ENCODE measurements at places on chromosomes 7 and 10.

DNA sequence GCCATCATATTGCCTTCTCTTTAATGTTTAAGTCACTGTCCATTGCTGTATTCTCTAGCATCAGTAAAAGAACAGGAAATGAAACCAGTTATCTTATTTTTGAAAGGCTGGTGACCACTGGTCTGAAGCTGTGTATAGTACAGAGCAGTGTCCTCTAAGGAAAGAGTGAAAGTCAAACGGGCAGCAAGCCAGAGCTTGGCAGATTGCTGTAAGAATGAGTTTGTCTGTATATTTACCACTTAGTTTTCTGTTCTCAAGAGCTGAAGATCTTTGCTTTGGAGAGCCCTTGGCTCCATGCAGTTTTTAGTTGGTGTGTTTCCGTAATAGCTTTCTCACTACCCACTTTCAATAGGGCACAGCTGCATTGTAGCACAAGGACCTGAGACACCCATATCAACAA, 31.9 kb downstream of the PCBD1 start:
- no peak for DNase-seq

DNA sequence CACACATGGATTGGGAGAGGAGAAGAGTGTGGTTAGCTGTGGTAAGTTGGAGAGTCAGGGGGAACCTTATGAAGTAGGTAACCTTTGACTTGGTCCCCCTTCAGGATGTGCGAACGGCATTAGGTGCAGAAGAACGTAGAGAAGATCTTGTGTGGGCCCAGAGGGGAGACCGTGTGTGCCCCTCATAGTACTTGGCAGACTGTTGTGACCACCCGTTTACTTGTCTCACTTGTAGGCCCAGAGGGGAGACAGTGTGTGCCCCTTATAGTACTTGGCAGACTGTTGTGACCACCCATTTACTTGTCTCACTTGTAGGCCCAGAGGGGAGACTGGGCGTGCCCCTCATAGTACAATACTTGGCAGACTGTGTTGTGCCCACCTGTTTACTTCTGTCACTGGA, 2.6 kb downstream of the GTPBP4 start:
- no peak for DNase-seq

DNA sequence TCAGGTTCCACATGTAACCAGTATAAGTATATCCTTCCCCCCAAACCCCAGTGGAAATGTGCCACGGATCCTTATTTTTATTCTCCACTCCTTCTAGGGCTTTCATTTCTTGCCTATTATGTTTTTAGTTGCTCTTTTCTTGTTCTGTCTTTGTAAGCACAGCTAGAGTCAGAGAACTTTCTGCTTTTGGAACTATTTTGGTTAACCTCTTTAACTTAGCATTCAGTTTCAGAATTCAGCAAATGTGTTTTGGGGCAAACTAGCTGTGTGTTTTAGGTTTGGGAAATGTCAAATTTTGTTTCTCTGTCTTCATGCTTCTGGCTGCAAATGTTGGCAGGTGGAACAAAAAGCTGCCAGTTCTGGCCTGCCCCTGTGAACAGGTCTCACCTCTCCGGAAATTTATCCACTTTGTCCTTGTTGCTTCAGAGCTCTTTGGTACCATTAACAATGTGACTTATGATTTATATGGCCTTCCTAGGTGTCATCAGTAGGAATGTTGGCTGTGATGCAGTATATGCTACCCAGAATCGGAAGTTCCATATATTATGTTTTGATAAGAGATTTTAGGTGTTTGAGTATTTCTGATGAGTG, 156.1 kb downstream of the ADK start:
- no peak for DNase-seq

DNA sequence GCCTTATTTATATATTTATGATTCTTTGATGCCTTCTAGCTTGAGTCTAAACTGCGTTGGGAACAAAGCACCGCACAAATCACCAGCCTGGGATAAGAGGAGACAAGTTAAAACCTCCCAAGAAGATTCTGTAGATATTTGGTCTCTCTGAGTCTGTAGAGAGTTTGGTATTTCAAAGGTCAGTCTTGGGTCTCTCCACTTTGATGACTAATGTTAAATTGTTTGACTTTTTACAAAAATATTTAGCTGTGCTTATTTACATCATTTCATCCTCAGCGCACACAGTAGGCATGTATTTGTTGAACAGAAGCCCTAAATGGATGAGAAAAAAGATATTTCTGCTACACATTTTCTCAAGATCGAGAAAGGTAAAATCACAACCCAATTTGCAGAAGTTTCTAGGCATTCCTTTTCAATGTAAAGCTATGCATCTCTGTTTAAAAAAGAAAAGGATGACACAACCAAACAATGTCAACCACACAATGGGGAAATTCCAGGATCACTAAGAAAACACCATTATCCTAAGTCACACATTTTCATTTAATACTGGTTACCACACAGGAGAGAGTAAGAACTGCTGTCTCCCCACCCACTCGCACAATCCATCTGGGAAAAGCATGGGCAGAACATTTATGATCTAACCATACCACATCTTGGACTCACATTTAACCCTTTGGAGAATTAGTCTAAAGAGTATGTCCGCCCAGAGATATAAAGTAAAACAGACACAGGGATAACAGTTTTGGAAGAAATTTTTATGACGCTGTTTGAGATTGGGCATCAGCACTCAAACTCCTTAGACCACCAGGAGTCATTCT, 4.4 kb downstream of the CDK6 start:
- peak; percentile 90 for DNase-seq

- no peak for DNase-seq
These were observed 130.2 kb downstream of the GPR37 start for GRCh38 chr7:124635416-124635815.
